ENCODE measurements at places on chromosomes 16 and 17. TPM values are rescaled to one million over a fixed set of nuclear protein-coding genes. Genes with fewer than 3 reads are reported as not detected.

DNA sequence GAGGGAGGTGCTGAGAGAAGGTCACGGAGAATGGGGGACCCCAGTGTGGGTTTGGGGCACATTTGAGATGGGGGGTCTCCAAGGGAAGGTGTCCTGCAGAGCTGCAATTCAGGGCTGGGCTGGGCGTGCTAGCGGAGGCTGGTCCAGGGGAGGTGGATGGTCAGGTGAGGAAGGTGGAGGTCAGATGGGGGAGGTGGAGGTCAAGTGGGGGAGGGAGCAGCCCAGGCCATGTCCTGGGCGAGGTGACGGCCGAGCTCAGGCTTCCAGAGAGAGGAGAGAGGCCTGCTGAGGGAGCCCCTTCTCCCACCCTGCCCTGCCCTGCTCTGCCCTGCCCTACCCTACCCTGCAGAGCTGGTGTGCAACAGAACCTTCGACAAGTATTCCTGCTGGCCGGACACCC is 6.5 kb downstream of the GCGR start:
- H3K4me3 ChIP-seq: no peak overlapping the region
- H3K27ac ChIP-seq: no peak overlapping the region
- DNase-seq: no peak
- H3K36me3 ChIP-seq: no peaks in the 10 kb centered on the region
- no peaks in the 10 kb centered on the region for H3K4me1 ChIP-seq

ITGAX gene
- total RNA-seq: 0.27 TPM

SPNS1 gene
- total RNA-seq: 57.8 TPM

KRT40 gene
- not detected for total RNA-seq

CSH2 gene
- 4.3 TPM for total RNA-seq

IL17C gene
- total RNA-seq: 0.36 TPM

MYH10 gene
- 125 TPM for total RNA-seq

DNA sequence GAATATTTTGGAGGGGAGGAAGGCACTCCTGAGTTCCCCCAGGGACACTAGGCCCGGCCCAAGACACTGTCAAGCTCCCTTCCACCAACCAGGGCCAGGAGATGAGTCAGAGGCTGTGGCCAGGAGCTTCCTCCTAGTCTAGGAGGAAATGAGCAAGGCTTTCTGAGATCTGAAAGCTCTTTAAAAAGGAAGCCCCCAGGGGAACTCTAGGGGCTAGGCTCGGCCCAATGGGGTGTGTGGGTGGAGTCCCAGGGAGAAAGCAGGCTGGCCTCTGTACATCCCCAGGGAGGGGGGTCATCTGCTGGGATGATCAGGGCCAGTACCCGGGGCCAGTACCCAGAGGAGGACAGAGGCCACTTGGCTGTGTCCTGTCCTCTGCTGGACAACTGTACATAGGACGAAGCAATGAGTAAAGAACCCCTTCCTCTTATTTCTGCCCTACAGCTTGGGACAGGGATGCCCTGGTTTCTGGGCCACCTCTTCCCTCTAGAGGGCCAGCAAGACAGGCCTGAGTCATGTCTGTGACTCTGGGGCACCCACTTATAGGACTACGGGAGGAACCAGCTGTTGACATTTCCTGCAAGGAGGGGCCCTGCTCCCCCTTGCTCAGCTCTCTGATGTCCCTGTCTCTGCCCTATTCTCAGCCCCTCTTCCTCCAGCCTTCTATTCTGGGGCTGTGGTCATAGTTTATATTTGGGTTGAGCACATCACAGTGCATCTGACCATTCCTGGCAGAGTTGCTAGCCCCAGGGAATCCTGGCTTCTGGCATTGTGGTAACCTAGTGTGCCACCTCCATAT is 2.7 kb downstream of the FHOD1 start:
- peak; percentile 79 for DNase-seq
- peaks cover 66% of the 10 kb centered on the region for H3K4me1 ChIP-seq
- peak overlapping the region; percentile 19 for H3K4me3 ChIP-seq
- H3K27ac ChIP-seq: peak overlapping the region; percentile 69
- no peaks in the 10 kb centered on the region for H3K27me3 ChIP-seq
- peaks cover 3% of the 10 kb centered on the region for H3K36me3 ChIP-seq

GRCh38 chr16:83066881-83067280 is 440.1 kb downstream of the CDH13 start:
- peaks cover 8% of the 10 kb centered on the region for H3K4me1 ChIP-seq
- H3K27me3 ChIP-seq: no peaks in the 10 kb centered on the region
- no peak overlapping the region for H3K4me3 ChIP-seq

- no peaks in the 10 kb centered on the region for H3K36me3 ChIP-seq
- no peak overlapping the region for H3K4me3 ChIP-seq
- H3K4me1 ChIP-seq: no peaks in the 10 kb centered on the region
- DNase-seq: no peak
- no peak overlapping the region for H3K27ac ChIP-seq
- peaks cover 11% of the 10 kb centered on the region for H3K27me3 ChIP-seq
Measured at GRCh38 chr16:48110982-48111381, 44.8 kb downstream of the ABCC12 start.

DNA sequence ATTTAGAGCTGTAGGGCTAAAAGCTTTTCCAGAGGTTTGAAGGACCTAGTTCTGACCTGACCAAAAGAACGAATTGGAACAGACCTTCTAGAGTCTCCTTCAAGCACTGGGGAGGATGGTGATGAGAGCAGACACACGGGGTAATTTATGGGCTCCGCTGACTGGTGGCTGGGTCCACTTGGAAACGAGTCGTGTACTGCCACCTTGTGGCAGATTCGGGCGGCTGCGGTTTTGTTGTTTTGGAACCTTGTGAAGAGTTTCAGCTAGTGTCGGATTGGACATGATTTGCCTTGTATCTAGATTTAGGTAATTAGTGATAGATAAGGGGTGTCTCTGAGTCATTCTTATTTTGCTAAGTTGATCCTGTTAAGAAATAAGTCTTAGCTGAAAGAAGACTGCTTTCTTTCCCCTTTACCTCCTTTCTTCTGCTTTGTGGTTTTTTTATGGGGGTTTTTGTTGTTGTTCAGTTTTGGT is 98.9 kb downstream of the AATF start:
- peak; percentile 55 for DNase-seq
- no peak overlapping the region for H3K4me3 ChIP-seq
- peaks cover 3% of the 10 kb centered on the region for H3K36me3 ChIP-seq
- H3K4me1 ChIP-seq: peaks cover 16% of the 10 kb centered on the region

- no peaks in the 10 kb centered on the region for H3K36me3 ChIP-seq
- no peak for DNase-seq
- no peak overlapping the region for H3K27ac ChIP-seq
Measured at GRCh38 chr17:79065105-79065670, 9.4 kb upstream of the ENGASE start.

CRISPLD2 gene
- 1.8 TPM for total RNA-seq

DNA sequence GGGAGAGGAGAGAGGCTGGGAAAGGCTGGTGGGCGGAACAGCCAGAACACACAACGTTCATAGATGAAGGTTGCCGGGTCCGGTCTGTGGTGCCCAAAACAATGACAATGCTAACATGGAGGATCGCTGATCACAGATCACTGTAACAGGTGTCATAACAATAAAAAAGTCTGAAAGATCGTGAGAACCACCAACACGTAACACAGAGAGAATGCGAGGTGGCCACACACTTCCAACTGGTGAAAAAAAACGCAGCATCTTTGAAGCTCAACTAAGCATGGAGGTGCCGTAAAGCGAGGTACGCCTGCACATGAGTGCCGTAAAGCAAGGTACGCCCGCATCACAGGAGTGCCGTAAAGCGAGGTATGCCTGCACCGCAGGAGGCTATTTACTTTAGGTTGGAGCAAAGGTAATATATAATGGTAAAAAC is 42.3 kb downstream of the ABR start:
- peak; percentile 22 for DNase-seq
- peaks cover 2% of the 10 kb centered on the region for H3K27me3 ChIP-seq
- H3K4me3 ChIP-seq: no peak overlapping the region
- H3K4me1 ChIP-seq: peaks cover 15% of the 10 kb centered on the region
- H3K27ac ChIP-seq: no peak overlapping the region

DNA sequence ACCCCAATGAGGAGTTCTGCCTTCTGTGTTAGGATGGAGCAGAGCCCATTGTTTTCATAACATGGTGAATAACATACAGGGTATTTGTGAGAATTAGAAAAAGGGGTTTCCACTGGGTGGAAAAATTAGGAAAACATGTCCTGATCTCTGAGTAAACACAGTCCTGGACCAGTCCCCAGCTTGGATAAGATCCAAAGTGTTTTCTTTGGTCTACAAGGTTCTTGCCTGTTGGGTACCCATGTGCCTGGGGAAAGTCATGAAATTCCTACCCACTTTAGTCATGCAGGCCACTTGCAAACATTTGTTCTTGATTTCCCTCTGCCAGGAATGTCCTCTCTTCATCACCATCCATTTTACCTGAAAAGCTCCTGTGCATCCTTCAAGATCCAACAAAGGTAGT is 164.8 kb upstream of the DYNLRB2 start:
- H3K36me3 ChIP-seq: no peaks in the 10 kb centered on the region
- H3K4me3 ChIP-seq: no peak overlapping the region
- H3K27ac ChIP-seq: no peak overlapping the region
- H3K27me3 ChIP-seq: no peaks in the 10 kb centered on the region

FAM83G gene
- 10.6 TPM for total RNA-seq

GRCh38 chr17:8249621-8250500 is 772 bp downstream of the PFAS start:
- no peaks in the 10 kb centered on the region for H3K27me3 ChIP-seq
- H3K4me3 ChIP-seq: peak overlapping the region; percentile 98
- peaks cover 10% of the 10 kb centered on the region for H3K4me1 ChIP-seq
- H3K36me3 ChIP-seq: peaks cover 1% of the 10 kb centered on the region
- no peak for DNase-seq

RNF157 gene
- total RNA-seq: 1.4 TPM

DNA sequence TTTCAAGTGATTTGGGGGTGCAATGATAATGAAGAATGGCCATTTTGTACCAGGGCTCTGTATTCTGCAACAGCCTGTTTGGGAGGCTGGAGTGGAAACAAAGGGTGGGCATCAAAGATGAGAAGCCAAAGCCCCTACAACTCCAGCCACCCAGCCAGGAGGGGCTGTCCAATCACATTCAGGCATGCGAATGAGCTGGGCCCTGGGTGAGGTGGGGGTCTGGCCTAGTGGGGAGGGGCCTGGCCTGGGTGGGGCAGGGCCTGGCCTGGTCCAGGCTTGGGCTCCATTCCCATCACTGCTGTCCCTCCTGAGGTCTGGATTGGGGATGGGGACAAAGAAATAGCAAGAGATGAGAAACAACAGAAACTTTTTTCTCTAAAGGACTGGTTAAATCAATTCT is 6.4 kb downstream of the AOC3 start:
- no peaks in the 10 kb centered on the region for H3K4me1 ChIP-seq
- no peak overlapping the region for H3K27ac ChIP-seq
- H3K27me3 ChIP-seq: no peaks in the 10 kb centered on the region
- H3K36me3 ChIP-seq: no peaks in the 10 kb centered on the region

HYDIN gene
- 1.1 TPM for total RNA-seq

DNA sequence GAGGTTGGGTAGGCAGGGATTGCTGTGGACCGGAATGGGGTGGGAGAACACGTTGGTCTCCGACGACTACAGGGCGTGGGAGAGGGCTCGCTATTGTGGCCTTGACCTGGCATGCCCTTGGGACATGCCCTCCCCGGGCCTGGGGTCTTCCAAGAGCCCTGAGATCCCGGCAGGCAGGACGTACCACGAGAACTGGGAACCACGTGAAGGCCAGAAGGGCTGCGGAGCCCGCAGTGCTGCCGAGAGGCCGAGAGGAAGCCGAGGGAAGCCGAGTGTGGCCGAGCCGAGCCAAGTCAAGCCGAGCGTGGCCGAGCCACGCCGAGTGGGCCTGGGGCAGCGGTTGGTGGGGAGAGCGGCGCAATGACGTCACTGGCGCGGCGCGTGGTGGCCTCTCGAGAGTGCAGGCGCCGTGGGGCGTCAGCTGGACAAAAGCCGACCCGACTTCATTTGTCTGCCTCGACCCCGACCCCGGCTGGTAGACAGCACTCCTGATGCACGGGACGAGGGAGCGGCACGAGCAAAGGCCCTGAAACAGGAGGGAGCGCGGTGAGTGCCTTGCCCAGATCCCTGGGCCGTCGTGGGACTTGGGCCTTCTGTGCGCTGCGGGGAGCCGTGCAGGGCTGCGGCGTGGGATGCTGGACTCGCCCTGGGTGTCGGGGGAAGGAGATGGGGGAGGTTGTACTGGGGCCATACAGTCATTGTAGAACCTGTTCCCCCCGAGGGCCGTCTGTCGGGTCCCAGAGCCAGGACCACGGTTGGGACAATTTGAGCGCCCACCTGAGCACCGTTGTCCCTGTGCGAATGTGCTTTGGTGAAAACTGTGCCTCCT is 6.6 kb downstream of the SOCS1 start:
- no peak overlapping the region for H3K4me3 ChIP-seq
- H3K27me3 ChIP-seq: no peaks in the 10 kb centered on the region
- H3K4me1 ChIP-seq: peaks cover 27% of the 10 kb centered on the region
- DNase-seq: no peak

GRCh38 chr16:58197314-58198012 is 443 bp downstream of the CSNK2A2 start:
- H3K27ac ChIP-seq: no peak overlapping the region
- DNase-seq: no peak
- peaks cover 4% of the 10 kb centered on the region for H3K4me1 ChIP-seq
- peaks cover 5% of the 10 kb centered on the region for H3K27me3 ChIP-seq
- H3K4me3 ChIP-seq: peak overlapping the region; percentile 70

ARHGAP23 gene
- 118 TPM for total RNA-seq

FBXL16 gene
- 3.7 TPM for total RNA-seq
